Fibroblast of gingiva (primary cell): ENCODE measurements at places on chromosomes 3 and 15.

DNA sequence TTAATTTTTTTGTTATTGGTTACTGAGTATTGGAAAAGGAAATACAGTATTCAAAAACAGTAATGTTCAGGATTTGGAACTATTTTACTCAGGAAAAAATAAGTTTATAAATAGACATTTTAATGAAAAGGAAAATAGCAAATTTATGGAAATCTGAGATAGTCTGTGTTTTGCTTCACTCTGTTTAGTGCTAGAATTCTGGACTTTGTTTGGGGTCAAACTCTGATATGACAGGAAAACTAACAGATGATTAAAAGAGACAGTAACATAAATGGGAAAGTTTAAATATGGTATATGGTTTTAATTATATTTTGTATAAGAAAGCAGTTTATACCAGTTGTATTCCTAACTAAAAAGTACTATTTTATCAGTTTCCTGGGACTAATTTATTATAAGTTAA is 17.4 kb downstream of the SETD5 start:
- no peak for DNase-seq

- DNase-seq: peak; percentile 19
Measured at GRCh38 chr15:32636410-32636809, 5.1 kb upstream of the SCG5 start.

DNA sequence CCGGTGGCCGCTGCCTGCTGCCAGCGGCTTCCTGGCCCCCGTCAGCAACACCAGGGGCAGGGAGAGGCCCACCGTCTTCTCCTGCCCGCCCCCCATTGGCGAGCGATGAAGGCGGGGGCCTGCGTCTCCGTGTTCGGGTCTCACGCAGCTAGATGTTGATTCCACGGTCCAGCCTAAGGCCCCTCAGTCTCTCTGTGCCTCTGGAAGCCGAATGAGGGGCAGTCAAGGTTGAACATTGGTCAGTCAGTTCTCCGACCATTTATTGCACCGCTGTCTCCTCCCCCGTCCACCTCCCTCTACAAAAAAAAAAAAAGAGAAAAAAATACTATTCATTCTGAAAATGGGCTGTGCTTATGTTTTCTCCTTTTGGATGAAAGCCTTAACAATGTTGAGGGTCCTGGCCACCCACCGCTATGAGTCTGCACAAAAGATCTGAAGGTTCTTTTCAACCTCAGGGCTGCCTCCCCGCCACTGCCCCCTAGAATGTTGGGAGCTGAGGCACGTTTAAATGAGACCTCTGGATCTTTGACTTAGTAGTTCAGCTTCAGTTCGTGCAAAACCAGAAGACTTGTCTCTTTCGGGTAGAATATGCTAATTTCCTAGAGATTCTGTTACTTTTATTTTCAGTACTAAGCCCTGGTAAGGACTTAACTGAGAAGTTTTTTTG is 736 bp downstream of the IREB2 start:
- peak; percentile 13 for DNase-seq

GRCh38 chr15:60371175-60372051 is 26.4 kb downstream of the ANXA2 start:
- DNase-seq: peak; percentile 98

GRCh38 chr3:23776352-23776891 is 29.3 kb upstream of the UBE2E1 start:
- DNase-seq: peak; percentile 91

- DNase-seq: no peak
Measured at GRCh38 chr3:99483841-99484240, 154.6 kb upstream of the COL8A1 start.

DNA sequence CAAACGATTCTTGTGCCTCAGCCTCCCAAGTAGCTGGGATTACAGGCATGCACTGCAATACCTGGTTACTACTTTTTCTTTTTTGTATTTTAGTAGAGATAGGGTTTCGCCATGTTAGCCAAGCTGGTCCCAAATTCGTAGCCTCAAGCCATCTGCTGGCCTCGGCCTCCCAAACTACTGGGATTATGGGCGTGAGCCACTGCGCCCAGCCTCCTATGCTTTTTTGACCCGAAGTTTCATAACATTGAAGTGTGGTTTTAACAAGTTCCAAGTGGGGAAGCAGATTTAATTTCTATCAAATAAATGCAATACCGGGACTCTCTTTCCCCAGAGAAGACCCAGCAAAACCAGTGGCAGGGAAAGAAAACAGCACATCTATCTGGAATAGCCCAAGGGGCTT is 13.7 kb downstream of the SH3BP5 start:
- DNase-seq: no peak

GRCh38 chr3:182527745-182528144 is 265.6 kb upstream of the ATP11B start:
- DNase-seq: no peak

DNA sequence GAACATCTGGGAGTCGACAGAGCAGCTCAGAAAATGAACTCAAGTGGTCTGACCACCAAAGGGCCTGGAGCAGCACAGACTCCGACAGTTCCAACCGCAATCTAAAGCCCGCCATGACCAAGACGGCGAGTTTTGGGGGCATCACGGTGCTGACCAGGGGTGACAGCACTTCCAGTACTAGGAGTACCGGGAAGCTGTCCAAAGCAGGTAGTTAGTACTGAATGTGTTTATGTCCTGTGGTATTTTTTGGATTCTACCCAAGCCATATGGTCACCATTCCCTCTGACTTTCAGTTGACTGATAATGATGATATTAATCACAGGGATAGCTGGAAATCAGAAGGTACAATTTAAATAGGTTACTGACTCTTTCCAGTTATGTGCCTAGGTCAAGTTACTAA is 82.3 kb downstream of the ARPP21 start:
- DNase-seq: no peak

- DNase-seq: no peak
Measured at GRCh38 chr15:98649472-98650416, 1.4 kb downstream of the IGF1R start.

GRCh38 chr15:69037977-69038376 is 23.5 kb downstream of the NOX5 start:
- DNase-seq: no peak

- peak; percentile 64 for DNase-seq
Measured at GRCh38 chr3:37765591-37766488, 95.8 kb upstream of the CTDSPL start.

DNA sequence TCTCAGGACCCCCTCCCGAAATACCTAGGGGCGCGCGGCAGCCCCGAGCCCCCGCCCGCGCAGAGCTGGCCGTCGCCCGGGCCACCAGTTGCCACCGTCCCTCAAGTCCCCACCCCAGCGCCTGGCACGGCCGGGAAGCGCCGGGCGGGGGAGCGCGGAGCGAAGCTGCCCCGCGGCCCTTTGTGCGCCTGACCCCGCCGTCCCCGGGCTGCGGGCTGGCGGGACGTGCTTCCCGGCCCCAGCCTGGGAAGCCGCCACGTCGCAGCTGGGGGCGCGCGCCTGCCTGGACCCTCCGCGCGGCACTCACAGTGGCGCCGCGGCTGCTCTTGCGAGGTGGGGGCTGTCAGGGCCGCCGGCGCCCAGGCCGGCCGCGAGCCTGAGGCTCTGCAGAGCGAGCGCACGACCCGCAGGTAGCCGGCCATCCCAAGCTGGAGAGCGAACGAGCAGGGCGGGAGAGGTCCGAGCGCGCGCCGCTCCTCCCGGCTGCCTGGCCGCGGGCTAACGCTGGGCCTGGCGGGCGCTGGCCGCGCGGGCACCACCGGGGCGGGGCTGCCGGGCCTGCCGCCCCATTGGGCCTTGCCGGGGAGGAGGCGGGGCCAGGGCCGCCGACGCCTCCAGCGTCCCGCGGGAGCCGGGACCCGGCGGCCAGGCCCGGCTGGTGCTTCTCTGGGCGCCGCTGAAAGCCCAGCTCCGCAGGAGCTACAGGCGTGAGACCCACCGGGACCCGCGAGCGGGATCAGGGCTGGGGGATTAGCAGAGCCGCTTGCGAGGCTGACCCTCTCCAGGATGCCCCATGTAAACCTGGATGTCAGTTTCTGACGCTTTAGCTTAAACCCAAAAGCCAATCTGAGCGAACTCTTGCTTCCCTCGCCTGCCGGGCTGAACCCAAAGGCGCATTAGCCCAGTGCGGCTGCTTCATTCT is at the start of gene IDH2:
IDH2 (minus strand) TSS at position 500 of the 922 bp plus-strand sequence; CDS start at position 422, 78 bp downstream.
- peak; percentile 74 for DNase-seq

- no peak for DNase-seq
Measured at GRCh38 chr3:194967151-194968117, 281.8 kb downstream of the FAM43A start.

- no peak for DNase-seq
Measured at GRCh38 chr15:58362262-58362922, 69.4 kb upstream of the LIPC start.

DNA sequence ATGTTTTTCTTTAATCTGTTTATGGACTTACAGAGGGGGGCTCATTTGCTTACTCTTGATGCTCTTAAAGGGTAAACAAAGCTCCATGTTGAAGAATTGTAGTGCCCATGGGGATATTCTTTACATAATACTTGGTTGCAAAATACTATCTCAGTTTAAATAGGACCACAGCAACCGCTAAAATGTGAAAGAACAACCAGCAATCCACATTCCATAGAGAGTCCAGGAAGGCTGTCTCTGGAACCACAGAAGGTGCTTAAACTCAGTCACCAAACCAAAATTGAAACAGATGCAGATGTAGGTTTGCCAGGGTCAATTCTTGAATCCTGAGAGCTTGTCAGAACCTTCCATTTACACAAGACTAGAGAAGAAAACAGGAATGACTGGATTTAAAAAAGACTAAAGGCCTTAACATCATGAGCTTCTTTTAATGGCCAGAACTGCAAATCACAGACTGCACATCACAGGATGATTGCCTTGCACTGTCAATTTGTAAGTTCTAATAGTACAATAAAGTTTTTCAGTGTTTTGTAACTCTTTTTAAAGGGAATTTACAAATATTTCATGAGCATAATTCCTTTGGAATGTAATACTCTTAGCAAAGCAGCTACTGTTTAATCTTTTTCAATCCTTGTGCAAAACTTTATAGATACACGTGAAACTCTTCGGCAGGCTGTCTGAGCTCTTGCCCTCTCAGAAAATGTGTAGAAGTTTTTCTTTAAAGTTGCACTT is 661.6 kb downstream of the SI start:
- DNase-seq: peak; percentile 48

- no peak for DNase-seq
Measured at GRCh38 chr3:14265246-14265962, 86.8 kb downstream of the LSM3 start.

GRCh38 chr3:2856138-2857133 is 253.7 kb downstream of the IL5RA start:
- DNase-seq: no peak

DNA sequence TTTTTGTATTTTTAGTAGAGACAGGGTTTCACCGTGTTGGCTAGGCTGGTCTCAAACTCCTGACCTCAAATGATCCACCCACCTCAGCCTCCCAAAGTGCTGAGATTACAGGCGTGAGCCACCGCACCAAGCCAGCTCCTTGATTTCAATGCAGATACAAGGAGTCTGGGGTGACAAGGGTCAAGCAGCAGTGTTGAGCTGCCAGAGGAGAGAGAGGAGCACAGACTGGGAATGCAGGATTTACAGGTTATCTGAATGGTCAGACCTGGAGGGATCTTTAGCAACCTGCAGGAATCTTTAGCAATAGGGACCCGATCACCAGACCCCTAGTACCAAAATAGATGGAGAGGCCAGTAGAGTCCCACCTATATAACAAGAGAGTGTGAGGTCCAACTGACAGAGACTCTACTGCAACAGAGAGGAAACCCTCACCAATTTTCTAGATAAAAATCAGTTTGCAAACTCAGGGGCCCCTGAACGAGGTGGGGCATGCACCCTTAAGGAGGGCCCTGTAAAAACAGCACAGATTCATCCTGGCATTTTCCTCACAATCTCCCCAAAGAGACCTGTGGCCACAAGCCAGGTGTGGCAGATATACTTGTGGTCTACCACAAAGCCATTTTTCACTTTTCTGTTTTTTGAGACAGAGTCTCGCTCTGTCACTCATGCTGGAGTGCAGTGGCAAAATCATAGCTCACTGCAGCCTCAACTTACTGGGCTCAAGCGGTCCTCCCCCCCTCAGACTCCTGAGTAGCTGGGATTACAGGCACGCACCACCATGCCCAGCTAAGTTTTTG is 10.7 kb upstream of the SHISA5 start:
- DNase-seq: no peak

DNA sequence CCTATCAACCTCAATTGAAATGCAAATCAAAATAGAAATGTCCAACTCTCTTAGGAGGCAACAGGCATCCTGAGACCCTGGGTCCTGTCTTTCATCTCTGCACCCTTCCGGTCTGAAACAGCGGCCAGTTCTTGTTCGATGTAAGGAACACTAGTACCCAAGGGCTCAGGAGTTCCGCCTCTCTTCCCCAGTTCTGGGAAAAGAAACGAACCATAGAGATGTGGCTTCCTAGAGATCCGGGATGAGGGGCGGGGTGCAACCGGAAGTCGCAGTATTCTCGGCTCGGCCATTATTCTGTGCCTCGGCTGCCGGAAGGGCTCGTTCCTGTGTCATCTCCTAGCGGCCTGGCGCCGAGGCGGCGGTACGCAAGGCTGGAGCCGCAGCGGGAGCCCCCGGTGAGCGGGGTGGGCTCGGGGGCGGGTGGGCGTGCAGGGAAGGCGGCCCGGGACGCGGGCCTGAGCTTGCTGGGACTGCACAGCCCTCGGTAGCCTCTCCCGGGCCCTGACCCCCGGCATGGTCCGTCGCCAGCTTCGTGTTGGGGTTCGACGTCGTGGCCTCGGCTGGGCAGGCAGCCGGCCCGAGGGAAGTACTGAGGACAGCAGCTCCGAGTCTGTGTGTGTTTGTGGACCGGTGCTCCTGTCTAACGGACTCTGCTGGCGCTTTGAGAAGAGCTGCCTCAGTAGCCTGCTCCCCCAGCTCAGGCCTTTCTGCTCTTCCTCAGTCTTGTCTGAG is at the start of gene ZNF197:
ZNF197 (plus strand) TSS at position 288 of the 732 bp plus-strand sequence. CDS start 4,119 bp downstream, outside the sequence.
- DNase-seq: peak; percentile 91

- DNase-seq: no peak
Measured at GRCh38 chr15:45371546-45371945, 6.8 kb downstream of the GATM start.

DNA sequence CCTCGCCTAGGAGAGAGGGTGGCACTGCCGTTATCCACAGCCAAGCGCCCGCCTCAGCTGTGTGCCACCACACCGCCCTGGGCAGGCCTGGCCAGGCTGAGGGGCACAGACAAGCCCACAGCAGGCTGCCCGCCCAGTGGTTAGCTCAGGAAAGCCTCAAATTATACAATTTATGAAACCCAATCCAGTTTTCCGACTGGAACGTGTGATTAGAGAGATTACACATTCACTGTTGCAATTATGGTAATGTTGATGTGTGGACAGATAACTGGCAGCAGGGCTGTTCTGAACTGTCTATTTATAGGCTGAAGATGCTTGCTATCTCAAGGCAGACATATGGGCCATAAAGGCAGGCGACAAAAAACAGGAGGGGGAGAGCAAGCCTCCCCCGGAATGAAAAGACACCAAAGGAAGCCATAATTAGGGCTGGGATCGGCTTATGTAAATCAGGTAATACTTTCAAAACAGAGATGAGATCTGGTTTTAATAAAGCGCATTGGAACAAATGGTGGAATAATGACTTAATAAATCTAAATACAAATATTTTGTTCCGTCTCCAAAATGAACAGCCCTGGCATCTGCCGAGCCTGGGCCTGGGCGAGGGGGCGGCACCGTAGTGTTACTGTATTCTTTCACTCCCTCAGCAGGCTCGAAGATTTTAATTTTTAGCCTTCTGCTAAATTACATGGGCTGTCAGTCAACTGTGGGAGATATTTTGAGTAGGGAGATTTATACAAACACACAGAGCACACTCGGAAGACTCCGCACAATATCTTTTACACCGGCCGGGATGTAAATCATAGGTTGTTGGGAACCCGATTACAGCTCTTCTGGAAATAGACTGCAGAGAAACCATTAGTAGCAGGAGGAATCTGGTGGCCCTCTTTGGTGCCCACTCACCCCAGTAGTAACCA is 103.1 kb upstream of the TLE3 start:
- DNase-seq: peak; percentile 12
